ENCODE measurements at places on chromosomes 13 and 19.

- no peak for DNase-seq
These were observed 5.5 kb downstream of the NR2F6 start for GRCh38 chr19:17240062-17240752.

DNA sequence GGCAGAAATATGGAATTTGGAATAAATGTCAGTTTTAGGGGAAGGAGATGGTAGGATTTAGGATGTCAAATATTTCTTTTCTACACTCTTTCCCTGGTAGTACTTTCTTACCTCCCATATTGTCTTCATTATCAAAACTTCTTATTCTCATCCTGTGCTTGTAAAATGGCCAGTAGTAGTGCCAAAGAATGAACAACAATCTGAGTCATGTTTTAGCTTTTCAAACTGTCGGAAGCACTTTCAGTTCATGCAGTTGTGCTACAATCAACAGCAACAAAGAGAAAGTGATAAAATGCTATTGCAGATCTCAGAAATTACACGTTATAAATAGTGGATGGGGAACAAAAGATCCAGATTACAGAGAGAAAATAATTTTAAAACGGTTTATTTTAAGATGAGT, 193.7 kb upstream of the RXFP2 start:
- DNase-seq, result no peak

GRCh38 chr13:99778500-99778899, 193.1 kb downstream of the ZIC5 start:
- no peak for DNase-seq

DNA sequence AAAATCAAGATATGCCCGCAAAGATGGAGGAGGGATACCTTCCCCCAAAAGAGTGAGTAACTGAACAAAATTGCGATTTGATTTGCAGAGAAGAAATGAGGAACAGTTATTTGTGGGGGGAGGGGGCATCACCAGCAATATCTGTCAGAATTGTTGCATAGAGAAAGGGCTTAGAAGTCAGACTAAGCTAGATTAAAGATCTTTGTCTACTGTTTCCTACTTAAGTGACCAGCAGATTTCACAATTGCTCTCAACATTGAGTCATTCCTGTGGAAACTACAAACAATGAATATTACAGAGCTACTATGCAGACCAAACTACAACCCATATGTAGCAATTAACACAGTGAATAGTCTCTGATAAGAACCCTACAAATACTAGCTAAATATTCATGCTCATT, 27.4 kb downstream of the FPR3 start:
- DNase-seq, result no peak

GRCh38 chr13:71831716-71832115, 35.3 kb downstream of the DACH1 start:
- no peak for DNase-seq

GRCh38 chr19:1847684-1848398, 442 bp downstream of the REXO1 start:
- DNase-seq, result no peak

DNA sequence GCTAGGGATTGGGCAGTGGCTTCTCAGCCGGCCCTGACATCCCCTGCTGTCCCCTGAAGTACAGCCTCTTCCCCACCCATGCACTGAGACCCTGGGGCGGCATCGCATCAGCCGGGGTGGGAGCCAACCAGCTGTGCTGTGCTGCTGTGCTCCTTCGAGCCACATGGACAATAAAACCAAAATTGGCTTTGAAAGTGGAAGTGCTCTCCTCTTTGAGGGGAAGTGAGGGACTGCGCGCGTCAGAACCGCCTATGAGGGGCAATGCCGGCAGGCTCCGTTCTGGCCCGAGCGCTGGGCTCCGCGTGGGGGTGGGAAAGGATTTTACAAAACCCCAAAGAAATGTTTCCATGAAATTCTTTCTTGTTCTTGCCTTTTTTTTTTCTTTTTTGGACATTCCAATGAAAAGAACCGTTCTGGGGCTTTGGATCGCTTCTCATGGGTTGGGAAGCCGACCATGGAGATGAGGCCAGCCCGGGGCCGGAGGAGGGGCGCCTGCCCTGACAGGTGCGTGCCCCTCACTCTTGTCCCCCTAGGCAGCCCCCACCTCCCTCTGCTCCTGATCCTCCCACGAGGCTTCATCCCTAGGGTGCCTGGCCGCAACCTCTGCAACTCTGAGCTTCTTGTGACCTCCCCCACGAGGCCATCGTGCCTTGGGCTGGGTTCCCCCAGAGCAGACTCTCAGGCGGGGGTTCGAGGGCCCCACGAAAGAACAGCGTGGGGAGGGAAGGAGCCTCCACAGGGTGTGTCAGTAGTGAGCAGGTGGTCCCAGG, 22.6 kb downstream of the KLHL26 start:
- DNase-seq, result no peak

DNA sequence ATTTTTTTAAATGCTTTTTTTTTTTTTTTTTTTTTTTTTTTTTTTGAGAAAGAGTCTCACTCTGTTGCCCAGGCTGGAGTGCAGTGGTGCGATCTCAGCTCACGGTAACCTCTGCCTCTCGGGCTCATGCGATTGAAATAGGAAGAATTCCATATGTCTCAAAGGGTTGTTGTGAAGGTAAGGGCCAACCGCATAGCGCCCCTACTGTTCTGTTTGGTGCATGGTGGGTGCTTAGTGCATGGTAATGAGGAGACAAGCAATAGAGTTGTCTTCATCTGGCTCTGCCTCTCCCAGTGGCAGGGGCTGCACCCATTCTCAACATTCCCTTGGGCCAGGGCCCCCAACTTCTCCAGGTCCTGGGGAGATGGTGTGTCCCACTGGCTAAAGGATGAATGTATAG, 68.7 kb downstream of the RASL11A start:
- no peak for DNase-seq

GRCh38 chr13:99823961-99824360, 147.6 kb downstream of the ZIC5 start:
- no peak for DNase-seq

- no peak for DNase-seq
These were observed 3.6 kb upstream of the LIN7B start for GRCh38 chr19:49110567-49110966.

All from stimulated activated CD8-positive, alpha-beta memory T cell treated with anti-CD3 and anti-CD28 coated beads, Interleukin-4, amount 100 ng/mL, for 4 hours (primary cell).